ENCODE measurements at places on chromosomes 5 and 9.

DNA sequence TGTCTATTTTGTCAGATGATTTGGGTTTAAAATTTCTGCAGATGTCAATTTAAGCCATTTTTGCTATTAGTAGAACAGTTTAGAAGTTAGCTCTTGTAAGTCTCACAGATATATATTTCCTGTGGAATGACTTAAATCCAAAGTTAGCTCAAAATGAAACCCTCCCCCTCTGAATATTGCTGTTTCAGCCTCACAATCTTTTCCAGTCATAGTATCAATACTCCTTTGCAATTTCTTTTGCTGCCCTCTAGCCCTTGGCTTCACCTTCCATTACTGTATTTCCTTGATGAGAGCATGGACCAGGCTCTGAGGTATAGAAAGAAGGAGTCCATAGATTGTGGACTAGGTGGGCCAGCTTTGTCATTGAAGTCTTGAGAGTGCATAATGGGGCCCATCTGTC is 124.4 kb downstream of the ATG10 start:
- no peak for DNase-seq

DNA sequence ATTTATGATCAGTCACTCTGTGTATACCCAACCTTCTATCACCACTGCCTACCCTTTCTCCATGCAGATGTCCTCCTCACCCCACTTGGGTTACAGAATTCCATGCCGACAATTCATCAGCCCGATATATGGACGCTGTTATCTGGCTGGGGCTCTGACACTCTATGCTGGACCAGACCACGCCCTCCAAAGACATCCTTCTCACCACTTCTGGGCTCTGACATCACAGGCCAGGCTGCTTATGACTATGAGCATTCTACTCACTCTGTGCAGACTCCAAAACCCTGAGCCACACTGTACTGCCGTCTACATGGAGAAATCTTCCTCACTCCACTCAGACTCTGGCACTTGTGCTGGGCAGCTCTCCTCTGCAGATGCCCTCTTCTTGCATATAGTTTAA is 7.6 kb upstream of the AK3 start:
- DNase-seq = no peak

- no peak for DNase-seq
These were observed 1.5 kb downstream of the PRRC2B start for GRCh38 chr9:131395157-131396098.

GRCh38 chr5:10563945-10564837 is at the start of gene ANKRD33B:
Gene ANKRD33B, plus strand, starts transcription at chr5:10564070. Its CDS starts 398 bp downstream, at chr5:10564468.
- DNase-seq = no peak

DNA sequence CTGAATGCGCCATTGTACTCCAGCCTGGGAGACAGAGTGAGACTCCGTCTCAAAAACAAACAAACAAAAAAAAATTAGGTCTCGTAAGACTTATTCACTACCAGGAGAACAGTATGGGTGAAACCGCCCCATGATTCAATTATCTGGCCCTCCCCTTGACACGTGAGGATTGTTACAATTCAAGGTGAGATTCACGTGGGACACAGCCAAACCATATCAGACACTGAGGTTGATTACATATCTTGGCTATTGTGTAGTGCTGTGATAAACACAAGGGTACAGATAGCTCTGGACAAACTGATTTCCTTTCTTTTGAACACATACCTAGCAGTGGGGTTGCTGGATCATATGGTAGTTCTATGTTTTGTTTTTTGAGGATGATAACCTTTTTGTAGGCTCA is 42.4 kb upstream of the PWWP2A start:
- no peak for DNase-seq

- peak; percentile 45 for DNase-seq
These were observed 8.2 kb downstream of the RPP25L start for GRCh38 chr9:34603610-34604231.

- DNase-seq = no peak
These were observed 33.5 kb upstream of the HTR4 start for GRCh38 chr5:148687871-148688270.

GRCh38 chr9:100058699-100059579 is 39.9 kb downstream of the ERP44 start:
- no peak for DNase-seq

GRCh38 chr5:73482383-73483136 is 15.7 kb upstream of the BTF3 start:
- DNase-seq = no peak

GRCh38 chr9:136465500-136466154 is 17.2 kb downstream of the SEC16A start:
- no peak for DNase-seq

GRCh38 chr9:27003426-27004077 is 1.9 kb downstream of the LRRC19 start:
- no peak for DNase-seq

DNA sequence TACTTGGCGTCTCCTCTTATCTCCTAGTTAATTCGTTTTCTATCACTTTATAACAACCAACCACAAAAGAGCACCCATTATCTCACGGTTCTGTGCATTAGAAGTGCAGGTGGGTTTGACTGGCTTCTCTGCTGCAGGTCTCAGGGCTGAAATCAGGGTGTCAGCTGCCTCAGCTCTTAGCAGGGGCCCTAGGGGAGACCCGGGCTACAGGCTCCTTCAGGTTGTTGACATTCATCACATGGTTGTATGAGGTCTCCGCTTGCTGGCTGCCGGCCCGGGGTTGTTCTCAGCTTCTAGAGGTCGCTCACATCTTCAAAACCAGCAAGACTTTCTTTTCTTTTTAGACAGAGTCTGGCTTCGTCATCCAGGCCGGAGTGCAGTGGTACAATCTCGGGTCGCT is 2.9 kb upstream of the ZMYND19 start:
- peak; percentile 63 for DNase-seq

DNA sequence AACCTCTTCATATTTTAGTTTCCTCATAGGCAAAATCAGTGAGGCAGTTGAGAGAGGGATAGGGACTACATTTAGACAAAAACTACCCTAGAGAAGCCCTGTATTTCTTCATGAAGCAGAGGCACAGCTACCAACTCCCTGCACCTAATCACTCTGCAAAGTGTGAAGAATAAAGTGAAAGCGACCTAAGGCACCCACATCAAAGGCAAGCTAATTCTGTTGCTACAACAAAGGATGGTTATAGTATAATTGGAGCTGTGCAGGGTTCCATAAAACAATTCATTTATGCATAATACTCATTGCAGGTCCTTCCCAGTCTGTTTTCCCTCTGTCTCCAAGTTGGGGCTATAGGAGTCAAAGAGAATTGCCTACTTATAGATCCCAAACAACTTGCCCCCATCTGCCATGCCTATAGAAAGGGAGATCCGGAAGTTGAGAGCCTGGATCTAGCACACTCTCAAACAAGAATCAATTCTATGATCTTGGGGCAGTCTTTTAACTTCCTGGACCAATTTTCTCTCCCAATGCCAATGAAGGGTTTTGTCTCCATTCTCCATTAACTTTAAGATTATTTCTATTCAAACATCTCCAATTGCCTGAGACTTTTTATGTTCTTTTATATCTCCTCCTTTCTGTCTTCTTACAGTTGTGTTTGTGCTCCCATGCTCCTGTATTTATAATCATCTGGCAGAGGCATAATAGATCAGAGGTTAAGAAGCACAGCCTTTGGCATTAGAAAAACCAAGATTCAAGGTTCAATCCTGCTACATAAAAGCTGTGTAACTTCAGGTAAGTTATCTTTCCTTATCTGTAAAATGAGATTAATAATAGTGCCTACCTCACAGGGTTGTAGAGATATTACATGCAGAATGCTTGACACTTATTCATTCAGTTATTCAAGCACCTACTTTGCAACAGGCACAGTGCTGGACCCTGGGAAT is 56.0 kb upstream of the PTGER4 start:
- no peak for DNase-seq

DNA sequence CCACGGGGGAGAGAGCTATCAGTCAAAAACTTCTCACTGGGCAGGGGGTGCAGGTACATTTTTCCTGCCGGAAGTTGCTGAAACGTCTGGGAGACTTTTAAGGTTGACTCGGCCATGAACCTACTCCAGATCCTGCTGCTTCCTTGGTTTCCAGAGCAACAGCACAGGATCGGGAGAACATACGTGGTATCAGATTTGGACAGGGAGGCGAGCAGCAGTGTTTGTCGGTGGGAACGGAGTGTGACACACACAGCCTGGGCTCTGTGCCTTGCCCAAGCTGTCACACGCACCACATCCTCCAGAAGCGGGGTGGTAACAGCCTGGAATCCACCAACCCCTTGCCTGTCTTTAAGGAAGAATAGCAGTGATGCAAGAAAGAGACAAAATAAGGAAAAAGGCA is 276.5 kb downstream of the SLIT3 start:
- no peak for DNase-seq

DNA sequence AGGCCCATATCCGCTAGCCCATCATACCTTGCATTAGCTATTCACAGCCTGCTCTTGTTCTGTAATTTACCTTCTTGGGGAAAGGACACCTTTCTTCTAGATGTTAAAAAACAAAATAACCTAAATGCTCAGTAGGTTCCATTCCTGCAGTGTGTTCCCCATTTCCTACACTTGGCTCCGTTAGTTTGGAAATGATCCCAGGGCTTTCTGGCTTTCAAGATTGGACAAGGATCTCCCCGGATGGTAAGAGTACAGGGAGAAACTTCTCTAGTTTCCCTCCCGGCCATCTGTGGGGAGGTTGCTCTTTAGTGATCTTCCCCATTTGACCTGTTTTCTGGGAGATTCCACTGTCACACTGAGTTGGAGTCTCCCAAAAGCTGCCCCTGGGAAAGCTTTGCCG is 27.3 kb upstream of the STC2 start:
- DNase-seq = no peak

GRCh38 chr5:151492729-151493128 is 45.3 kb downstream of the SLC36A1 start:
- no peak for DNase-seq

GRCh38 chr5:136246122-136246521 is 53.2 kb upstream of the SMIM32 start:
- DNase-seq = no peak

DNA sequence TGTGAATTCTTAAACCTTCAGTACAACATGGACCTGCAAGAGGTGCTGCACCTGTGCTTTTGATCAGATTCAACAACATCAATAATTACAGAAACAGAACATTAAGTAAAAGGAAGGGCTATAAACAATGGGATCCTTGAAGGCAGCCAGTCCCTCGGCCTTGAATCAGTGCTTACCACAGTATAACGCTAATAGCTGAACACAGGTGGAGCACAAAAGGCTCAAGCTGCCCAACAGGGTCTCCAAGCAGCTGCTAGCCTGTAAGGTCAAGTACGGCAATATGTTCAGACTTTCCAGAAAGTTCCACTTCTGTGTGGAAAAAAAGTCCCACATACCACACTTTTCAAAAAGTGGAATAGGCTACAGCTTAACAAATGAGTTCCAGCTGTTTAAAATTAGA is 61.9 kb upstream of the ITGA1 start:
- no peak for DNase-seq

- DNase-seq = no peak
These were observed 123.9 kb downstream of the SLIT3 start for GRCh38 chr5:169176709-169177694.

DNA sequence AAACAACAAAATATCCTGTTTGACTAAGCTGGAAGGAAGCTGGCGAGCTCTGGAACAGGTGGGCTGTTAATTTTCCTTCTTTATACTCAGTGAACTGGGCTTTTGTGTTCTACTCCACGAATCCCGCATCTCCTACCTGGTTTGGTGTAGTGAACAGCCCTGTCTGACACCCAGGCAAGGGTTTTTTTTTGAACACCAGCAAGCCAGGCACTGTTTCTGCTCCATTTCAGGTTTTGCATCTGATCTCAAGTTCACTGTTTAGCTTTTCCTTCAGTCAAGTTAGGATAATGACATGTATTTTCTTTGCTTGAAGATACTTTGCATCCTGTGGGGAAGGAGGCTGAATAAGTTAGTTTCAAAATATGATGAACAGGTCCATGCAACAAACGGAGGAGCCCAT is 204.5 kb downstream of the SEMA6A start:
- DNase-seq = no peak

GRCh38 chr5:119681734-119682133 is 52.4 kb downstream of the FAM170A start:
- DNase-seq = no peak

GRCh38 chr9:129405827-129406213 is 215.1 kb downstream of the C9orf50 start:
- no peak for DNase-seq

- no peak for DNase-seq
These were observed 672 bp upstream of the SUSD3 start for GRCh38 chr9:93057703-93058354.

GRCh38 chr5:140548300-140548688 is 832 bp downstream of the EIF4EBP3 start:
- DNase-seq = no peak

- no peak for DNase-seq
These were observed 650.1 kb upstream of the COX7C start for GRCh38 chr5:85967681-85968080.

DNA sequence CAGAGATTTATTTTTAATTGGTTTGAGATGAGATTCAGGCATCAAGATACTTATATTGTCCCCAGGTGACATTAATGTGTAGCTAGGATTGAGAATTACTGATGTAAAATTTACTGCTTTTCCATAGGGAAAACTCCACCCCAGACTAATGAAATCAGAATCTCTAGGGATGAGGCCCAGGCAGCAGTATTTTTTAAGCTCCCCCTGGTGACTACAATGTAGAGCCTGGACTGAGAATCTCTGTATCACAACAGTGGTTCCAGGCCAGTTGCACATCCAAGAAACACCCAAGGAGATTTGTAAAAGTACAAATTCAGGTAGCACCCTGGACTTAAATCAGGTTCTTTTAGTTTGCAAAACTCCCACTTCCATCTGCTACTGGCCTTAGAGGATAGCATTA is 185.7 kb downstream of the MARCHF11 start:
- DNase-seq = no peak

GRCh38 chr5:105460721-105461120 is 1898.1 kb upstream of the NUDT12 start:
- no peak for DNase-seq

- DNase-seq = no peak
These were observed 7.5 kb downstream of the SLC22A5 start for GRCh38 chr5:132376694-132377641.

GRCh38 chr9:35712762-35713400 is 19.1 kb downstream of the TLN1 start:
- DNase-seq = no peak

DNA sequence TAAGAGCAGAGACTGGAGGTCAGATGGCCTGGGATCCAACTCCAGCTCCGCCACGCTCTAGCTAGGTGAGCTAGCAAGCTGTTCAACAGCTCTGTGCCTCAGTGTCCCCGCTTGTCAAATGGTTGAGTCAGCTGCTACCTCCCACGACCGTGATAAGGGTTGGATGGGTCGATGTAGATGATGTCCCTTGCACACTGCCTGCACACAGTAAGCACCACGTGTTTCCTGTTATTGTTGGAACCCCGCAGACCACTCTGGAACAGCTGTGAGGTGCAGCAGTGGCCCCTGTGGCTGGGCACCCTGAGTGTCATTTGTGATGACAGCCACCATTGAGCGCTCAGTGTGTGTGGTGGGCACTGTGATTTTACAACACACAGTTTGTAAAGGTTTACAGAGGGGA is 54.0 kb upstream of the CTSL start:
- no peak for DNase-seq

DNA sequence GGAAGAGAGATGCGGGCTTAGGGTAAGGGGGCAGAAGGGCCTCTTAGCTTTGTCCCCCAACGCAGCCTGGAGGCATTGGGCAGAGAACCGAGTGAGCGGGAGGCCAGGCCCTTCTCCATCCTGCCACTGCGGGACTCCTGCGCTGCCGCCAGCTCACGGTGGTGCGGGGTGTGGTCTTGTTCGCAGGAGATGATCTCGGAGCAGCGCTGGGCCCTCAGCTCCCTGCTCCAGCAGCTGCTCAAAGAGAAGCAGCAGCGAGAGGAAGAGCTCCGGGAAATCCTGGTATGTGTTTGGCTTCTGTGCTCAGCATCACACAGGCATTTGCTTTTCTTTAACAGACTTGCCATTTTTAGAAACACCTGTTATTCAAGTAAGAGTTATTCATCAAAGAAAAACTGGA is 41.3 kb downstream of the LRSAM1 start:
- DNase-seq = no peak
